ENCODE measurements at places on chromosomes 5 and 9. TPM values are rescaled to one million over a fixed set of nuclear protein-coding genes. Genes with fewer than 3 reads are reported as not detected.

- DNase-seq = no peak
Measured at GRCh38 chr5:33330992-33331391, 109.8 kb upstream of the TARS1 start.

DNA sequence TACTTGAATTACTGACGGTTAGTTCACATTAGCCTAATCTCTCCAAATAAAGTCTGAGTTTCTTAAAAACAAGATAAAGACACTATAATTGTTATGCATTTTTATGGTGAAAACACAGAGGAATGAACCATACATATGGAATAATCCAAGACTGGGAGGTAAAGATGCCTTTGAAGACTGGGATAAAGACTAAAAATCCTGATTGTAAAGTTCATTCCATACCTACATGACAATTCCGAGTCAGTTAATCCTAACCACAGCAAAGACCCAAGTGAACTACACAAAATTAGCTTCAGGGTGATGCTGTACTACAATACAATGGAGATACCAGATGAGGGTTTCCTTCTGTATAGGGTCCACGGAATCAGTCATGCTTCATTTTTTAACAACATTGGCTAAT is 6.3 kb downstream of the AP3B1 start:
- DNase-seq = no peak

Gene SHROOM1
- 93.5 TPM for total RNA-seq

Gene MSANTD3
- total RNA-seq = 10.5 TPM

DNA sequence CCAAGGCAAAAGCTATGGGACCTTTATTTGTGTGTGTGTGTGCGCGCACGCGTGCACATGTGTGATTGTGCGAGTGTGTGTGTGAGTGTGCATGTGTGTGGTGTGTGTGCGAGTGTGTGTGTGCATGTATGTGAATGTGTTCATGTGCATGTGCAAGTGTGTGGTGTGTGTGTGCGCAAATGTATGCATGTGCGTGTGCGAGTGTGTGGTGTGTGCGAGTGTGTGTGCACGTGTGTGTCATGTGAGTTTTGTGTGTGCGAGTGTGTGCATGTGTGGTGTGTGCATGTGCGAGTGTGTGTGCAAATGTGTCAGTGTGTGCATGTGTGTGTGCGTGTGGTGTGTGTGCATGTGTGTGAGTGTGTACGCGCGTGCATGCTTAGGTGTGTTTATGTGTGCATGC is 11.1 kb upstream of the GLT6D1 start:
- no peak for DNase-seq

DNA sequence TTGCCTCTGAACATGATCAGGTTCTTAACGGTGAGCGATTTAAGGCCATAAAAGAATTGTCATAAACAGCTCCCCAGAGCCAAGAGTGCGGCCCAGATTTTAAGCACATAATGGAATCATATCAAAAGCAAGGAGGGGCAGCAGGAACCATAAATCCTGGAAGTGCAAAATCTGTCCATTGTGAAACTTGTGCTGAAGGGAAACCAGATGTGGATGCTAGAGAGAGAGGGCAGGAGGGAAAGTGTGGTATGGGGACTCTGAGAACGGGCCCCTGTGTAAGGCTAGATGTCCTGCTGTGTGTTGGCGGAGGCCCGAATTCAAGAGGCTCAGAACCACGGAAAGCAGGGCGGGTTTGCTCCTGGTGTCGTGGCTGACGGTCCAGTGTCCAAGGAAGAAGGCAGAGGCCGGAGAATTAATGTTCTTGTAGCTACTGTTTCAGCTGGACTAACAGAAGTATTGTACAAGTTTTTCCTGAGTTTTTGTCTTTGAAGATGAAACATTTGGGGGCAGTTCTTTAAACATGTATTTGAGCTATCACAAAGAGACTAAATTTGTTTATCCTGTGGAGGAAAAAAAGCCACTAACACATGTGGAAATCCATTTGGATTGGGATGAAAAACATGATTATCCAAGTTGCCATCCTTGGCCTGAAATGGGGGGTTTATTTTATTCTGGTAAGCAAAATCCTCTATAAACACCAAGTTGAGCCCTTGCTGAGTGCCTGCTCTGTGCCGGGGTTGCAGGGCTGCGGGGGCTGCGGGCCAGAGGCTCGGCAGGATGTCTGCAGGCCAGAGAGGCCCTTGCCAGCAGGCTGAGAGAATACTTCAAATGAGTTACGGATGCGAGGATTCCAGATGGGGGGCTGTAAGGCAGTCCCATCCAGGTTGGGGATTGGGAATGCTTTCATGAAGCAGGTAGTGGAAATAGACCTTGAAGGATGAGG is 9.2 kb upstream of the CXCL14 start:
- no peak for DNase-seq

- no peak for DNase-seq
Measured at GRCh38 chr5:43981556-43981955, 378.6 kb downstream of the NNT start.

Gene SLC23A1
- total RNA-seq = 9.0 TPM

Gene TMEM174
- total RNA-seq = not detected

GRCh38 chr9:110029429-110029955 is 178.5 kb downstream of the C9orf152 start:
- DNase-seq = no peak

- no peak for DNase-seq
Measured at GRCh38 chr5:61680247-61680646, 348.2 kb downstream of the ZSWIM6 start.

Gene ENTPD2
- total RNA-seq = 7.7 TPM

GRCh38 chr5:171813813-171814490 is 28.3 kb downstream of the SMIM23 start:
- DNase-seq = no peak

GRCh38 chr5:159017786-159018185 is 81.9 kb downstream of the EBF1 start:
- DNase-seq = no peak

Gene FAM219A
- 8.6 TPM for total RNA-seq

- DNase-seq = no peak
Measured at GRCh38 chr5:61617995-61618525, 286.0 kb downstream of the ZSWIM6 start.

Gene MELK
- total RNA-seq = 4.5 TPM

- DNase-seq = no peak
Measured at GRCh38 chr5:173319646-173320045, 8.6 kb downstream of the STC2 start.

- no peak for DNase-seq
Measured at GRCh38 chr9:73234008-73234360, 82.3 kb downstream of the ANXA1 start.

Gene TLX3
- not detected for total RNA-seq

Measured in mucosa of descending colon (tissue), 3 donors.